ENCODE measurements at places on chromosomes 5 and 9.

GRCh38 chr5:53438486-53439472 lies 41.6 kb upstream of the FST start:
- no peak for DNase-seq

- no peak for DNase-seq
Observed at GRCh38 chr5:50623666-50624065, 42.8 kb upstream of the PARP8 start.

GRCh38 chr5:38871790-38872551 lies 26.2 kb downstream of the OSMR start:
- DNase-seq, result no peak

DNA sequence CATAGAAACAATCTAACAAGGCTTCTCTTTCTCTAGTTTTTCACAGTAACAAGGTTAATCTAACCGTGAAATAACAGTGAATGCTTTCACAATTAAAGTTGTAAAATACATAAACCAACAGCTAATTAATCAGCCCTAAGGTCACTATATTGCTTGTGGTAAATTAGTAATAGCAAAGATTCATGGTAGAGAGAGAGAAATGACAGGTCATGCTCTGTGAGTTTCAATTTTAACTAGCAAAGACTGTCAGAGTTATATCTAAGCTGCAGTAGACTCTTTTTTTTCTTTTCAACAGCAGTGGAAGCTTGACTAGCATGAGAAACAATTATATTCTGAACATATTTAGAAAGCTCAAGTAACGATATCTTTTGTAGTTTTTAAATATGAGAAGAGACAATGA lies 1068.0 kb downstream of the MAT2B start:
- DNase-seq, result no peak

DNA sequence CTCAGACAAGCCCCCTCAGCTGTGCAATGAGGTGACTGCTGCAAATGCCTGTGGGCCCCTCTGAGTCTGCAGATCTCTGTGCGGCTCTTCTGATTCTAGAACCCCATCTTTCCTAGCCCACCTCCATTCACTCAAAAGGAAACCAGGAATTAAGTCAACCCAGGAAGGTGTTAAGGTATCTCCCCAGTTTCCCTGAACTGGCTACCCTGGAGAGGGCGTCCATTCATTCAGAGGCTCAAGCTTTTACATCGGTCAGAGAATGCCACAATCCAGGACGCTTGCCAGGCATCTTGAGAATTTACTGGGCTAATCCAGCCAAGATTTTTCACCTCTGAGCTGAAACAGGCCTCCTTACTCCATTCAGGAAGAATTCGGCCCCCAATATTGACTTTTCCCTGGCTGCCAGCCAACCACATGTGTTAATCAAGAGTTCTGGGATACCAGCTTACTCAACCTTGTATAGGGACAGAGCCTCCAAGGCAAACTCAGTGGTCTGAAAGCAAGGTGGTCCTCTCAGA lies 889 bp upstream of the ADAMTS12 start:
- DNase-seq, result no peak

Data from caudate nucleus (tissue), 63 donors.